ENCODE measurements at places on chromosomes 4 and X.

DNA sequence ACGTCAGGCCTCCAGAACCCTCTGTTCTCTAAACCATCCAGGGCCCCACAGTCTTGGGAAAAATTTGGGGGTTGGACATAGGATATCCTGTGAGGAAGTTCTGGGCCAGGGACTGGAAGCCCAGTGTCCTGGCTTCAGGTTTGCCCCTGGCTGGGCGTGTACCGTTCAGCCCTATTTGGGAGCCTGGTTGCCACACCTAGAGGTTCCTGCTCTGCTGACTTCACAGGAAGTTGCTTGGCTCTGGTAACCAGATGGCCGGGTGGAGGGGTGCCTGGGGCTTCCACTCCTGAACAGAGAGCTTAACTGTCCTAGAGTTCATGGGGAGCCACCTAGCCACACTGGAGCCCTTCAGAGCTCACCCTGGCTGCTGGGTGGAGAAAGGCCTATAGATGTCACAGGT lies 1.1 kb downstream of the TAFAZZIN start:
- no peak for DNase-seq

- no peak for DNase-seq
These were observed 90.0 kb downstream of the PSAPL1 start for GRCh38 chr4:7344636-7345155.

DNA sequence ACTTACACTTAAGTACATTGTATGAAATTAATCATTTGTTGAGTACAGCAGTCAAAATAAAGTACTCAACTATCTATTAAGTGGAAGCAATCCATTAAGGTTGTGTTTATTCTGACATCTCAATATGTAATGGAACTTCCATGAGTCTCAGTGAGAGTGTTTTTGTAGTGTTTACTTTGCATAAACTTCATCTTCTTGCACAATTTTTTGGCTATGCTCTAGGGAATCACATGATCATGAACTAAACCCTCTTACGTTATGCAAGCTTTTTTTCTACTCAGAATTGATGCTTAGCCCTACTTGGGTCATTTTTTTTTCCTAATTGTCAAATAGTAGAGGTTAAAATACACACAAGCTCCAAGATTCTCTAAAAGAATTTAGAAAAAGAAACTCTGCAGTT lies 21.1 kb upstream of the PIGA start:
- DNase-seq = no peak

GRCh38 chr4:73481358-73481757 lies at the start of gene AFM:
TSS of gene AFM (plus strand) at chr4:73481745. CDS start at chr4:73481776, 31 bp downstream.
- DNase-seq = no peak

GRCh38 chrX:80316526-80316925 lies 103.7 kb upstream of the TENT5D start:
- no peak for DNase-seq

GRCh38 chr4:91345632-91346031 lies 958.1 kb upstream of the GRID2 start:
- no peak for DNase-seq

GRCh38 chrX:52277666-52278065 lies 91.2 kb upstream of the XAGE2 start:
- no peak for DNase-seq

- no peak for DNase-seq
These were observed 8.5 kb downstream of the SORCS2 start for GRCh38 chr4:7200801-7201200.

GRCh38 chrX:74009041-74009440 lies 294.9 kb upstream of the ZCCHC13 start:
- DNase-seq = no peak

- DNase-seq = peak; percentile 68
These were observed 3.3 kb downstream of the KLF3 start for GRCh38 chr4:38667085-38667893.

- peak; percentile 83 for DNase-seq
These were observed at the start of gene MCUB for GRCh38 chr4:109559983-109560686. TSS of gene MCUB (plus strand) at chr4:109560246. CDS start at chr4:109560338, 92 bp downstream.

DNA sequence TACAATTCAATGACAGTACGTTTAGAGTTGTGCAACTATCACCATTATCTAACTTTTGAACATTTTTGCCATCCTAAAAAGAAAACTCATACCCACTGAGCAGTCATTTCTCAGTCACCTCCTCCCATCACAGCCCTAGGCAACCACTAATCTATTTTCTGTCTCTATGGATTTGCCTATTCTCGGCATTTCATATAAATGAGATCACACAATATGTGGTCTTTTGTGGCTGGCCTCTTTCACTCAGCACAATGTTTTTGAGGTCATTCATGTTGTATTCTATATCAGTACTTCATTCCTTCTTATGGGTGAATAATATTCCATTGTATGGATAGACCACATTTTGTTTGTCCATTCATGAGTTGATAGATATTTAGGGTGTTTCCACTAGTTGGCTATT lies 103.0 kb downstream of the PPEF1 start:
- DNase-seq = no peak

- no peak for DNase-seq
These were observed 1865.3 kb upstream of the AGA start for GRCh38 chr4:179307297-179308136.

DNA sequence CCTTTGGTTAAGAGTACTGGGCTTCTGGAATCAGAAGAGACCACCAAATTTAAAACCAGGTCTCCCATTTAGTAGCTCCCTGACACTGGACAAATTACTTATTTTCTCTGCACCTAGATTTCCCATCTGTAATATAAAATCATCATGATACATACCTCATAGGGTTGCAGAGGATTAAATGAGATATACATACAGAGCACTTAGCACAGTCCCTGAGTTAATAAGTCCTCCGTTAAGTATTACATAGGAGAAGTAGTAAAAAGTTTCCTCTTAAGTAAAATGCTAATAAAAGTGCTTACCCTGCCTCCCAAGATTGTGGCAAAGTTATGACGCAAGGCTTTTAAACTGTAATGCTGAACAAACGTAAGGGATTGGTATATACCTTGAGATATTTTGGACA lies 539 bp upstream of the CHIC1 start:
- no peak for DNase-seq

- DNase-seq = no peak
These were observed 37.9 kb upstream of the SEC24B start for GRCh38 chr4:109395694-109396093.

- no peak for DNase-seq
These were observed 57.1 kb downstream of the FREM3 start for GRCh38 chr4:143643399-143643798.

- DNase-seq = no peak
These were observed 38.0 kb downstream of the RADX start for GRCh38 chrX:106649523-106650428.

DNA sequence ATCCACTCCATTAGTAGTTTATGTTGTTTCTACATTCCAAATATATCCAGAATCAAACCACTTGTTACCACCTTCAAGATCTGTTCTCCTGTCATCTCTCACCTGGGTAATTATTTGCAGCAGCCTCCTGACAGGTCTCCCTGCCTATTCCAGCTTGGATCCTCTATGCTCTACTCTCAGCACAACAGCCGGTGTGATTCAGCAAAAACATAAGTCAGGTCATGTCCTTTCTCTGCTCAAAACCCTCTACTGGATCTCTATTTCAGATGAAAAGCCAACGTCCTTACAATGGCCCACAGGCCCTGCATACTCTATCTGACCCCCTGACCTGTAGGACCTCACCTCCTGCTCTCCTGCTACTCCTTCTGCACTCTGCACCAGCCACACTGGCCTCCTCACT lies 84.5 kb downstream of the NHSL2 start:
- no peak for DNase-seq

GRCh38 chr4:165851256-165851655 lies 21.8 kb upstream of the TLL1 start:
- no peak for DNase-seq

GRCh38 chr4:153426207-153426885 lies 39.8 kb upstream of the TMEM131L start:
- DNase-seq = no peak

DNA sequence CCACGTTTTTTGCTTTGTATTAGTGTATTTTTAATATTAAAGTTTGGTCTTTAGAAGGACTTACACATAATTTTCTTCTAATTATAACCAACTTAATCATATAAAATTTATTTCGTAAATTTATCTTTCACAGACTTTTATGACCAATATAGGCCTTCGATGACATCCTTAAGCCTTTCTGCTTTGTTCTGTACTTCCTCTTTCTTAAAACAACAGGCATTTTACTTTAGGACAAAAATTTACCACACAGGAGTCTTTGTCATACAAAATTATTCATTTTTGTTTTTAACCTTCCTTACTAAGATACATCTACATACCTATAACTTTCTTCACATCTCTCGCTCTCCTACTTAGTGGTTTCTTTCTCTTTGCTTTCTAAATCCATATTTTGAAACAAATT lies 56.3 kb downstream of the RGS12 start:
- no peak for DNase-seq

DNA sequence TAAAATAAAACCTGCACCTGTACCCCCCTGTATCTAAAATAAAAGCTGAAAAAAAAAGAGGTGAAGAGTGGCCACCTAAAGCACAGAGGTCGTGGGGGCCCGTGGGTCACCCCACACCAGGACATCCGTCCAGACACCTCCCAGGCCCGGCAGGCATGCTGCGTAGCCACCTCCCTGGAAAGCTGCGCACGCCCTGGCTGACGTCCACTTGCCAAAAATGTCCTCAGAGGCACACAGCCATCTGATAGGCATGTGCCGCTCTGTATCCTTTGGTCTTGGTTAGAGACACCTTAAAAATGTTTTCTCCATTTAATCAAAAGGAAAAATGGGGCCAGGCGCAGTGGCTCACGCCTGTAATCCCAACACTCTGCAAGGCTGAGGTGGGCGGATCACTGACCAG lies 17.7 kb downstream of the FAM53A start:
- no peak for DNase-seq

- DNase-seq = no peak
These were observed 3.4 kb downstream of the TEX13B start for GRCh38 chrX:107978707-107979307.
